CD4-positive, alpha-beta T cell treated with Interferon alpha-2 for 1 hour (primary cell): ENCODE measurements at places on chromosomes 13 and 19.

- peak; percentile 71 for DNase-seq
Observed at GRCh38 chr19:38233740-38234251, 9.8 kb upstream of the DPF1 start.

DNA sequence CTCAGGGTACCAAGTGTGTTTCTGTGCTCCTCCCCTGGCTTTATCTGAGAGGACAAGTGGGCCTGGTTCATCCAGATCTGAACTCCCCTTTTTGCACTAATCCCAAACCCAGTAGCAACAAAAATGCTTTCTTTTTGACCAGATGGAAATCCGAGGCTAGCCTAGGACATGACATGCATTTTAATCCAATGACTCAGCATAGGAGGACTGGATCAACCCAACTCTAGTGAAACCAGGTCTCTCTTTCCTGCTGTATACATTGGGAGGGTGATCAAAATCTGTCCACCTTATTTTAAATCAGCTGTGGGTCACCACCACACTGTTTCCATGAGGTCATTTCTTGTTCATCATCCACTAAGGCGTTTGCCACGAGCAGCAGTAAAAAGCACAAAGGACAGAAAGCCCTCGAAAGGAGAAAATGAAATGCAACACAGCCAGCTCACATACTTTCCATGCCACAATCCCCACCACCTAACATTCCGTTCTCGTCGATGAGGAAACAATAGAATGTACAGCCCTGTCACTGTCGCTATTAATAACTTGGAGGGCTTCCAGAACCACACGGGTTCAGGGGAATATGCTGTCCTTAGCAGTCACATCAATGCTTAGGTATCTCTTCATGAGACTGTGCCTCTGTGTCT lies 543.0 kb downstream of the IRS2 start:
- no peak for DNase-seq

DNA sequence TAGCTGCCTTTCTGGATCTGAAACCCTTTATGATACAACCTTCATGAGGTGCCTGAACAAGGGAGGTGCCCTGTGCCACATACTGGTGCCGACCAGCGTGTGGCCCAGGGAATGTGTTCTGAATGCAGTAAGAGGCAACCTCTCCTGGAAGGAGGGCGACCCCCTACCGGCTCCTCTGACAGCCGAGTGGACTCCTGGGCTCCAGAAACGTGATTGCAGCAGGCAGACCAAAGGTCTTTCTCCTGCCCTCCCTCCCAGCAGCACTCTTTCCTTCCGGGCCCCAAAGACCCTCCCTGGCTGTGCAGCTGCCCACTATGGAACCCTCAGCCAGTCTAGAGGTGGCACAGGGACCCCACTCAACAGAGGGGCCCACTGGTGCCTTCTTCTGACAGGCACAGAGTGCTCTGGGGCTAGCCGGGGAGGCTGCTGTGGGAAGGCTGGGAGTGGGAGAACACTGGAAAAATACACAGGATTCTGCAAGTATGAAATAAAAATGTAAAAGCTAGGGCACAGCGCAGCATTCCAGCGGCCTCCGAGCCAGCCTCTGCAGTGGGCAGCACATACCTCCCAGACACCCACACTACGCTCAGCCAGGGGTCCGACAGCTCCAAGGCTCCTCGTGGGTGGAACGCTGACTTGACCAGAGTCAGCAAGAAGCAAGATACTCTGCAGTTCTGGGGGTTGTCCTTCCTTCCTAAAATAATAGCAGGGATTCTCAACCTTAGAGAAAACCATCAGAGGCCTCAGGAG lies 14.9 kb downstream of the SH3GL1 start:
- DNase-seq: no peak

DNA sequence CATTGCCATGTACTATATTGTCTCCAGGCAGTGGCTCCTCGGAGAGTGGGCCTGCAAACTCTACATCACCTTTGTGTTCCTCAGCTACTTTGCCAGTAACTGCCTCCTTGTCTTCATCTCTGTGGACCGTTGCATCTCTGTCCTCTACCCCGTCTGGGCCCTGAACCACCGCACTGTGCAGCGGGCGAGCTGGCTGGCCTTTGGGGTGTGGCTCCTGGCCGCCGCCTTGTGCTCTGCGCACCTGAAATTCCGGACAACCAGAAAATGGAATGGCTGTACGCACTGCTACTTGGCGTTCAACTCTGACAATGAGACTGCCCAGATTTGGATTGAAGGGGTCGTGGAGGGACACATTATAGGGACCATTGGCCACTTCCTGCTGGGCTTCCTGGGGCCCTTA lies 624 bp downstream of the GPR32 start:
- DNase-seq: no peak

DNA sequence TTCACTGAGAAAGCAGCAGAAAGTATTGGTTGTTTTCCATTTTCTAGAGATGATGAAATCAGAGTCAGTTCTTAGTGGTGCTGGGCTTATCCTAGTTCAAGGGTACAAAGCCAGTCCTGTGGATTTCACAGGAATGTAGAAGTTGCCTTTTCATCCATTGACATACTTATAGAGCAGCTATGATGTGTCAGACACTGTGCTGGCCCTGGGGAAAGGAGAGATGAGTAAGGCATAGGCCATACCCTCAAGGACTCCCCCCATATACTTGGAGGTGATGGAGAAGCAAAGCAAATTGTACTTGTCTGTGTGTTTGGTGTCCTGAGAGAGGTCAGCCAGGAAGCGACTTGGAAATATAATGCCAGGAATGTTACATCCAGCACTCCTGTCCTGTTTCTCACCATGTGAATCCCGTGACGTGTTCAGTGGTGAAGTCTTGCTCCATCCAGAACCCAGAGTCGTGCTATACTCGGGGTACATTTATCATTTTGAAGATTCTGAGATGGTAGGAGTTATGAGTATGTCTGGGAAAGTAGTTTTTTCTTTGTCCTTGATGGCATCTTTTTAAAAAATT lies 22.6 kb downstream of the ERCC5 start:
- DNase-seq: no peak
